ENCODE measurements at places on chromosomes 16 and 17.
A peak's percentile ranks its signal among the peaks of the same experiment; 100 is the strongest.

- DNase-seq: peak; percentile 4
Observed at GRCh38 chr17:56624309-56624708, 30.8 kb downstream of the NOG start.

DNA sequence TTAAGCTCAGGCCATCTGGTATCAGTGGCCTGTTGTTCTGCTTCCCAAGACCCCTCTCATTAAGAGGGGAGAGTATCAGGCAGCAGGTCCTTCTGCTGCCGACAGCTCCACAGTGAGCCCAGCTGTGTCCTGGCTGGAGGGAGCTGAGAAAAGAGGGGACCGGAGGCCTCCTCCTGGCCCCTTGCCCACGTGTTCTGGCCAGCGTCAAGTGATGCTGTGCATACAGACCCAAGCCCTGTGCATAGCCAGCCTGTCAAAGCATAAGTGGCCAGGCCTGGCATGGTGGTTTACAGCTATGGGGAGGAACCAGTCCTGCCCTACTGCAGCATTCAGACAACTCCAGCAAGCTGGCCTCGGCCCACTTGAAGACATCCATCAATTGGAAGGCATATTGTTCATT is 48.0 kb downstream of the ABCC6 start:
- no peak for DNase-seq

DNA sequence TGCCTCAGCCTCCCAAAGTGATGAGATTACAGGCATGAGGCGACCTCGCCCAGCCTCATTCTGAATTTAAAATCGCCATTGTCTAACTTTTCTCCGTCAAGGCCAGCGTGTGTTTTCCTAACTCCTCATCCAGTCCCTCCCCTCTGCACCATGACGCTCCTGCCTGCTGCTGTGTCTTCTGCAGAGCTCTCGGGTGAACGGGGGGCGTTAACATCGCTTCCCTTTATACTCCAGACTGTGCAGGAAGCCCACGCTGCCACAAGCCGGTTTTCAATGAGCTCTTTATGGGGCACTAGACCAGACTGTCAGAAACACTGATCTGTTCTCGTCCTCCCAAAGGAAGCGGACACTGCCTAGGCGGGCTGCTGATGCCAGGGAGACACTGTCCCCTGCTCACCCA is 13.2 kb downstream of the AANAT start:
- DNase-seq: no peak

DNA sequence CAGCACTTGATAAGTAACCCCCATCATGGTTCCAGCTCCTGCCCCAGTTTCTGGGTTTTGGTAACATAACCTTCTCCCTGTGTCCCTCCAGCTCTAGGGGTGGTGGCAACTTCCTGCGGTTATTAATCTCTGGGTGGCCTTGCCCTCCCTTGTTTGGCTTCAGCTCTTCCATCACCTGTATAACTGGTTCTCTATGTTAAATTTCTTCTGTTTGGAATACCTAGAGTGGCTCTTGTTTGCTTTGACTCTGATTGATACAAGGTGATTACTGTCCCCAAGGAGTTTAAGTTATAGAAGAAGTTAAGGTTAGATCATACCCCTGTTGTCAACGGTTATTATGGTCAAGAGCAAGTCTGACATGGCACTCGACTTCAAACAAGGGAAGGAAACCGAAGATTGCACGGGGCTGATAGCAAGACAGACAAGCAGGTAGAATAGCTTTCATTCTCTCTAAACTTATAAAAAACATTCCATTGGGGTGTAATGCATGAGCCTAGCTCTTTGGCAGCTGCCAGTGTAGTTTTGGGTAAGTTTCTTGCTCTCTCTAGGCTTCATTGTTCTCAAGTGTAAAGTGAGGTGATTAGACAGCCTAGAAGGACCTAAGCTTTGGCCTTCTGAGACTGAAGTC is 11.0 kb upstream of the CCR7 start:
- DNase-seq: no peak

DNA sequence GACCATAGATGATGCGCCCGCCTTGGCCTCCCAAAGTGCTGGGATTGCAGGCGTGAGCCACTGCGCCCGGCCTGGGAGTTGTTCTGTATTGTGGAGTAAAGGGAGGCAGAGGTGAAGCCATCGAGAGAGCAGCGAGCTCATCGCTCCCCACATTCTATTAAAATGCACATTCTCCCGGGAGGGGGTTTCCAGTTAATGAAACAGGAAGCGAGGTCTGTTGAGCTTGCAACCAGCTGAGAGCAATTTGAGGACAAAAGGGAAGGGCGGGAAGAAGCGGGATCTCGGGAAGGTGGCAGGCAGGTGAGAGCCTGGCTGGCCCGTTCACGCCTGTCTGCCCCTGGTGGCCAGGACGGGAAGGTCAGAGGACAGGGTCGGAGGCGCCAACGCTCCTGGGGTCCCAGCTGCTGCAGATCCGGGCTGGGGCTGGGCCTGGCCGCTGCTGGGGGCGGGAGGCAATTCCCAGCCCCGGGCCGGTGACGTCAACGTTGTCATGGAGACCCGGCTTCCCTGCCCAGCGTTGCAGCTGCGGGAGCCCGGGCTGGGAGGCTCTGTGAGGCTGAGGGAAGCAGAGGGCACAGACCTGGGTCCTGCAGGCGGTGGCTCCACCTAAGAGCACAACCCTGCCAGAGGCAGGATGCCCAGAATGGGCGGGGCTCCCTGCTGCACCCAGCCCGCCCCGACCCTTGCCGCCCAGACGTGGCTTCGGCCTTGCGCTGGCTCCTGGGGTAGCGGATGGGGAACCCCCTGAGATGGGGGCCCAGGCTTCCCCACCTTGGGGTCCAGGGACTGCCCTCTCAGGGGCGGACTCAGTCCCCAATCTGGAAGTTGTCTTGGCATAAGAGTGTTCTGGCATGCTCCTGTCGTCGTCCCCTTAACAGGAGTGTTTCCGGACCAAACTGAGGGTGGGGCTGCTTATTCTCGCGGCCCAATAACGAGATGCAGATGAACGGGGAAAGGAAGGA is 48.7 kb upstream of the PLCG2 start:
- DNase-seq: peak; percentile 82

DNA sequence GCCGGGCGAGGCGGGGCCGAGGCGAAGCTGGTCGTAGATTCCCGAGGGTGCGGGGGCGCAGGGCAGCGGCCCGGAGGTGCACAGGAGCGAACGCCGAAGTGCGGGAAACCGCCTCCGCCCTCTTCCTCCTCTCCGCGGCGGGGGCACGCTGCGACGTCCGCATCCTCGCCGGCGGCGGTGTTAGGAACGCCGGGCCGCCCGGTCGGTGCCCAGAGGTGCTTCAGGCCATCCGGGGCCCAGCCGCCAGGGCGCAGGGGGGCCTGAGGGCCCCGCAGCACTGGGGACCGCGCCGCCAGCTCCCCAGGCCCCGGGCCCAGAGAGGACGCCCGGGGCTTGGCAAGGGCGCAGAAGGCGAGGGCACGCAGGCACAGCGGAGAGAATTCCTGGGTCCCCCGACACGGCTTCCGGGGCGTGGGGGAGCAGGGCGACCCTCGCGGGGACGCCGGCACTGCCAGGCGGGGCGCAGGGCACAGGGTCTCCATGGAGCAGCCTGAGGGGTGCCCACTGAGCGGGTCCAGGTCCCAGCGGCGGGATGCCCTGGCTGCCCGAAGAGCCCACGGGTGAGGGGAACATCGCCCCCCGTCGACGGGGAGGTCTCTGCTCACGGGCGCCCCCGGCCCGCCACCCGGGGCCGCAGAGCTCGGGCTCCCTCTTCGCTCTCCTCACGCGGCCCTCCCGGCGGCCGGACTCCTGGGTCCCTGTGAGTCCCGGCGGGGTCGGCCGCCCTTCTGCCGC is 576 bp downstream of the EPOP start:
- DNase-seq: no peak

- peak; percentile 34 for DNase-seq
Observed at GRCh38 chr17:80151333-80151732, 4.4 kb upstream of the EIF4A3 start.

- peak; percentile 87 for DNase-seq
Observed at GRCh38 chr17:9937241-9937761, 32.2 kb upstream of the RCVRN start.

GRCh38 chr17:67800495-67800928 is 24.8 kb upstream of the BPTF start:
- peak; percentile 61 for DNase-seq

DNA sequence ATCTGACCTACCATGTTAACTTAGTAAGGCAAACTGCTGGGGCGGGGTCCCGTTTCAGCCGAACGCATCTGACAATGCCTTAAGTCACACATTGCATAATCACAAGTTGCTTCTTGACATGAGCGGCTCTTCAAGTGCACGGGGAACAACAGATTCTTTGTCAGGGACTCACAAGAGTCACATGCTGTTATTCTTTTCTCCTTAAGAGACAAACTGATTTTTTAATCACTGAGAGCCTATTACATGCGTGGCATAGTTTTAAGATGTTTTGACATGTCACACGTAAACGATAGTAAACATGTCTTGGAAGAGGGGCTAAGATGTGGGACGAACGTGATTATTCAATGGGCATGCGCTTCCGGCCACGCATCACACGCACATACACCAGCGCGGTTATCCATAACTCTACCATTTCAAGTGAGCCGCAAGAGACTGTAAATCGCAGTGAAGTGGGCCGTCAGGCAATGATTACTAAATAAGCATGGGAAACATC is 63.4 kb downstream of the ADCY9 start:
- DNase-seq: no peak

GRCh38 chr17:71970312-71970711 is 150.5 kb upstream of the SOX9 start:
- DNase-seq: no peak

GRCh38 chr16:82653550-82654511 is 27.1 kb downstream of the CDH13 start:
- DNase-seq: peak; percentile 74

DNA sequence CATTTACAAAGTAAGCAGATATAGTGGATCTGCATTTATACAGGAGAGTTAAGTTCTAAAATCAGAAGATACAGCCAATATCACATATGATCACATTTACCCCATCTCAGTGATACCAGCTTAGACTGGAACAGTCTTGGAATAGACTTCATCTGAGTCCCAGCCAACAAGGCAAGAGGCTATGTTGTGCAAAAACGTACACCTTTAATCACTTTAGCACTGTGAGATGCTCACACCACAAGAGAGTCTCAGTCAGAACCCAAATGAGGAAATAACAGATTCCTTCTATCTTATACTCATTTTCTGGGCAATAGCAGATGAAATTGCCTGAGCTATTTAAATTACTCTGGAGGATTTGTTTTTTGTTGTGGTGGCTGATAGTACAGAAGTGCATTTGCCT is 145.6 kb downstream of the ANKFN1 start:
- DNase-seq: no peak

DNA sequence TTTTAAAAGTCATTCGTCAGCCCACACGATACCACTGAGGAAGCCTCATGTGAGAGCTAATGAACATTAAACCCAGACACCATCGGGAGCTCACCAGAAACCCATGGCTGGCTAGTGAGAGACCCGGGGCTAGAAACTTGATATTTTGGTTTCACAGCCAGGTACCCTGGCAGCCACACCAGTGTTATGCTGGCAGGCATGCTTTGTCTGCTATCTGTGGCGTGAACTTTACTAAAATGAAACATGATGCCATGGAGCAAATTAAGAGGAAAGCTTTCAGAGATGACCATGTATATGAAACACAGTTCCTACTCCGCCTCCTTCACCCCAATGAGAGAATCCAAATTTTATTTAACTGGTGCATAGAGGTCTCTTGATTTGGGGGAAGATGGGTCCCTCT is 291.2 kb downstream of the IRX3 start:
- DNase-seq: no peak

DNA sequence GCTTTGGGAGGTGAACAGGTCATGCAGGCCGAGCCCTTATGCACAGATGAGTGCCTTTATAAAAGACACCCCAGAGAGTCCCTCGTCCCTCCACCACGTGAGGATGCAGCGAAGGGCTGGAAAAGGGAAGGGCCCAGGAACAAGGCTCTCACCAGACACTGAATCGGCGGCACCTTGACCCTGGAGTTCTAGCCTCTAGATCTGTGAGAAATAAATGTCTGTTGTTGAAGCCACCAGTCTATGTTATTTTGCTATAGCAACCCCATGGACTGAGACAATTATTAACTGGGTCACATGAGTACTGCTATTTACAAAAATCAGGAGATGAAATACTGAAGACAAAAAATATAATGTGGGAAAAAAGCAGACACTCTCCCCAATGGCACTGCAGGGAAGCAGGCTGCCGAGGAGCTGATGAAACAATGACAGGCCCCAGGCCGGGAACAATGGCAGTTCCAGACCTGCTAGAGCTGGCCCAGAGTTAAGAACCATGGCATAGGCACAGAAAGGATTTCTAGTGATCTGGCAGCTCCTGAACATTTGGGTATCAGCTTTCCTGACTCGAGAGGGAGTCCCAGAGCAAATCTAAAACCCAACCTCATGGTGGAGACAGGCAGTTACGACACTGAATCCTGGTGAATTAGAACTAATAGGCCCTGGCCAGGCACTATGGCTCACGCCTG is 17.8 kb upstream of the GGA2 start:
- DNase-seq: no peak

DNA sequence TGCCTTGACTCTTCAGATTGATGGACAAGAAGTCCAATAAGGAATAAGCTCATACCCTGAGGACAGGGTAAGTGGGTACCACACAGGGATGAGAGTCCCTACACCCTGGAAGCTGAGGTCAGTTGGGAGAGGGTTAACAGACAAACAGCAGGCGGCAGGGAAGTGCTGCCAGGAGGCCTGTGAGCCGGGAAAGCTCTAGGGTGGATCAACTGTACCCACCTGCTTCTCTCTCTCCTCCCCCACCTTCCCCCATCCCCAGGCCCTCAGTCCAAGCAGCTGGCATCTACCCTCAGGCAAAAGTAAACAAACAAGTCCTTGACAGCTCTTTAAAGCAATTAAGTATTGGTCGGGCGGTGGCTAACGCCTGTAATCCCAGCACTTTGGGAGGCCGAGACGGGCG is 20.7 kb upstream of the MYLK3 start:
- DNase-seq: no peak

Measured in fibroblast of the conjunctiva (primary cell).